KG1 (cell line): ENCODE measurements at places on chromosomes 7 and 10.

- no peak for DNase-seq
Observed at GRCh38 chr7:135843214-135843613, 94.6 kb upstream of the FAM180A start.

DNA sequence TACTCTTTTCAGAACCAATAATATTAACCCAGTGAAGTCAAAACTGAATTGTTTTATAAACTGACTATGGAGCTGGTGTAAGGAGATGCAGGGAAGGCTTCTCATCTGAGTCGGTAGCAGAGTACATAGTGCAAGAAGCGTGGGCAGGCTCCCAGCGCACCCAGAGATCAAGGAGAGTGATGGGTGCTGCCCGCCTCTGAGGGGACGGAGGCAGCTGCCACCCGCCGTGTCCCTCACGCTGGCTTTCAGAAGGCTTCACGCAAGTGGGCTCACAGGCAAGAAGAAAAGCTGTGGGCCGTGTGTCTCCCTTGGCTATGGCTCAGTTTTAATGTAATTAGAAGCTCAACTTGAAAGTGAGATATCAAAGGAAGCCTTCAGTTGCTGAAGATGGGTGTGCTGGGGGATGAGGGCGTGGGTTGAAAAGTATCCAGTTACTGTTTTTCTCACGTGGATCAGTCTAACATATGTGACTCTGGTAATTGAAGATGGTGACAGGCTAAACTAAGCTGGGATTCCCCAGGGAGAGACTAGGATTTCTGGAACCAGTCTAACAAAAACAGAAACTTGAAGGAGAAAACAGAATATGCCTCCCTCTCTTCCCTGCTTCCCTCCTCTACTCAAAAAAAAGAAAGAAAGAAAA is 159.9 kb downstream of the MGMT start:
- DNase-seq, result no peak

DNA sequence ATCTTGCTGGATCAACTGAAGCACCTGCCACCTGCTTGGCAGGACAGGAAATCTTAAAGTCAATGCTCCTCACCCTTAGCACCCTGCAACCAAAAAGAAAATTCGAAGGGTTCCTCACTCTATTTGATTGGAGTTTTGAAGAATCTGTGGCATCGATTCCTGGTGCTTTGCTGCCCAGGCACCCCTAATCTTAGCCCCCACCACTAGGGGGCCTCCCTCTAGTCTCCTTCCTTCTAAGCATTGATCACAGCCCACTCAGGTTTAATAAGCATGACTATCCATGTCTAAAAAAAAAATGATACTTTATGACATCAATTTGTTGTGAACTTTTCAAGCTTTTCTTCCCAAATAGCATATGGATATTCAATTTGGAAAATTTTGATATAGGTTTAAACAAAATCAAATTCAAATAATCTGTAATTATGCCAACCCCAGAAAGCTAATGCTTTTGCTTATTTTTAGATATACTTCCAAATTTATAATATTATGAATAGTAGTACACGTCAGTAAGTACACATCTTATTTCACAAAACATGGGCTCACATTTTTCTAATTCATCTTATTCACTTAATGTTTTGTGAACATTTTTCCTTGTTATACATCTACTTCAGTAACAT is 45.3 kb downstream of the NRG3 start:
- no peak for DNase-seq

GRCh38 chr7:28349637-28350036 is 62.7 kb upstream of the CREB5 start:
- DNase-seq, result no peak

DNA sequence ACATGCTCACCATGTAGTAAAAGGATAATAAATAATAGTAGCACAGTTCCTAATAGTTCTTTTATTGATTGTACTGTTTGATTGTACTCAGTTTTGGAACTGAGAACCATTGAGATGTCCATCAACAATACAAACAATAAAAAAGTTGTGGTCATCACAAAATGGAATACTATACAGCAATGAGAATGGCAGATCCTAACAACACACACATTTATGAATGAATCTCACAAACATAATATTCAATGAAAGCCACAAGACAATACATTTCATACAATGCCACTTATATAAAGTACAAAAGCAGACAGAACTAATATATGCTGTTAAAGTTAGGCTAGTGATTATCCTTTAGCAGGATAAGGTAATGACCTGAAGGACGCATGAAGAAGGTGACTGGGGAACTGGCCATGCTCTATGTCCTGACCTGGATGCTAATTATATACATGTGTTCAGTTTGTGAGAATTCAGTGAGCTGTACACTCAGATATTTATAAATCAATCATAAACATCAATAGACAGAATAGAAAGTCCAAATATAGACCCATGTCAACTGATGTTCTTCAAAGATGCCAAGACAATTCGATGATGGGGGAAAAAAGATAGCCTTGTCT is 70.0 kb downstream of the SMURF1 start:
- no peak for DNase-seq

- no peak for DNase-seq
Observed at GRCh38 chr10:124732931-124733570, 11.1 kb downstream of the FAM53B start.

DNA sequence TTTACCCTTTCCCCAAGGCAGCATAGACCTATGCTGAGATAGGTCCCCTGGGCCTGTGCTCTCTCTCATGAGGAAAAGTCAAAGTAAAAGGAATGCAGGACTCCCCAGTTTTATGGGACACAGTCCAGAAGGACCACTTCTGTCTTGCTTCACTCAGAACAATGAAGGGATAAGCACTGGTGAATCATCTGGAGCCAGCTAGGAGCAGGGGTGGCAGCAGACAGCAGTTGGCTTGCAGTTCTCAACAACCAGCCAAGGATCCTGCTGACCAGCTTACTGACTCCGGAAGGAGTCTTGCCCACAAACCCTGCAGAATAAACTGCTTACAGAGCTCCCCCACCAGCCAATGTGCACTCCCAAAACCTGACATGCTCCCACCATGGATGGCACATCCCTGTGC is 152.1 kb upstream of the GHITM start:
- DNase-seq, result no peak

GRCh38 chr7:24401628-24402593 is 117.9 kb downstream of the NPY start:
- DNase-seq, result no peak

DNA sequence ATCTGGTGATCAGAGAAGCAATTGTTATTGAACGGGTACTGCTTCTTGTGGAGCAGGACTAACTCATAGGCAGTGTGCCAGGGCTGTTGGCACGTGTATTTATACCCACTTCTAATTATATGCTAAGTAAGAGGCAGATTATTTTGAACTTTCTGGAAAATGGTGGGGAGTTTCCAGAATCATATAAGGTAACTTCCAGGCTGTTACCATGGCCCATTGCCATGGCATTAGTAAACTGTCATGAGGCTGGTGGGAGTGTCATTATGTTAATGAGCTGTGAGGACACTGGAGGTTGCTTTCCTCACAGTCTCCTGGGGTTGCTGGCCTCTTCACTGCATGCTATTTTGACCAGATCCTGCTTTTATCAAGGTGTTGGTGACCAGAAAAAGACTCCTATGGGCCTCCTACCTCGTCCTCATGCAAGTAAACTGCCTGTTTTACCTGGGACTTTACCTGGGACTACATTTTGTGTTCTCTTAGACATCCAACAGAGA is 122.6 kb downstream of the KCND2 start:
- no peak for DNase-seq

GRCh38 chr7:4235596-4235995 is 446.5 kb upstream of the FOXK1 start:
- no peak for DNase-seq

DNA sequence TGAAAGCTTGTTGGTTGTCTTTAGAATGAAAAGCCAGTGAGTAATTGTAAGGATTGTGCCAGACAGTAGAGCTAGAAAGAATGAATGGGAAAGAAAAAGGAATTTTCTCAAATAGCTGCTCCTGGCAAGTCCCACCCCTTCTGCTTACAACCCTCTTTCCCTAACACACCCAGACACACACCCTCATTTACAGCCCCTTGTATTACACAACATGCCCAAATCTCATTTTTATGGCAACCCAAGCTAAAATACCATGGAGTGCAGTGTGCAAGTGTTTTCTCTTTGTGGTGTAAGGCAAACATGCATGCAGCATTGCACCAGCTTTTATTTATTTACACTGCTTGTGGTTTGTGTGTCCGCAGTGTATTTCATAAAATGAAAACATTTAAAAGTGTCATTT is 1.5 kb downstream of the PRKAR2B start:
- DNase-seq, result no peak

DNA sequence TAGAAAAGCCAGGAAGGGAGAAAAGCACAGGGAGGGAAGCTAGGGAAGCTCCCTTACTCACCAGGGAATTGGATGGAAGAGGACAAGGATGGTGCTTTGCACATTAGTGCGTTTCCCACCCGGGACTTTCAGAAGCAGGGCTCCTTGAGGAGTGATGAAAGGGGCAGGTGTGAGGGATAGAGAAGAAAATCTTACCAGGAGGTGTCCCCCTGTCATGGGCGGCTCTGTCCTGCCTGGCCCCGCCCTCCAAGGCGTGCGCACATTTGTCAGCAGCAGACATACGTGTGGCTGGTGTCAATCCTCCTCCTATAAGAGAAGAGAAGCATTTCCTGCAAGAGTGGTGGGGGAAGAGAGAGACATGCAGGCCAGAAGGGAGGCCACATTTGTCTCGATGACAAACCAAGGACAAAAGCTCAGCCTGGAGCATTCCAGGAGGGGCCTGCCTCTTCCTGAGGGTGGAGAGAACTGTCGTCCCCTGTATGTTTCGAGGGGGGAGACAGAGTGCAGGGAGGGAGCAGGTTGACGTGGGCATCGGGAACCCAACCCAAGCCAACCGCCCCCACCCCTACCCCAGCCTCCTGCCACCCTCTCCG is 47.4 kb upstream of the COMTD1 start:
- DNase-seq, result no peak

DNA sequence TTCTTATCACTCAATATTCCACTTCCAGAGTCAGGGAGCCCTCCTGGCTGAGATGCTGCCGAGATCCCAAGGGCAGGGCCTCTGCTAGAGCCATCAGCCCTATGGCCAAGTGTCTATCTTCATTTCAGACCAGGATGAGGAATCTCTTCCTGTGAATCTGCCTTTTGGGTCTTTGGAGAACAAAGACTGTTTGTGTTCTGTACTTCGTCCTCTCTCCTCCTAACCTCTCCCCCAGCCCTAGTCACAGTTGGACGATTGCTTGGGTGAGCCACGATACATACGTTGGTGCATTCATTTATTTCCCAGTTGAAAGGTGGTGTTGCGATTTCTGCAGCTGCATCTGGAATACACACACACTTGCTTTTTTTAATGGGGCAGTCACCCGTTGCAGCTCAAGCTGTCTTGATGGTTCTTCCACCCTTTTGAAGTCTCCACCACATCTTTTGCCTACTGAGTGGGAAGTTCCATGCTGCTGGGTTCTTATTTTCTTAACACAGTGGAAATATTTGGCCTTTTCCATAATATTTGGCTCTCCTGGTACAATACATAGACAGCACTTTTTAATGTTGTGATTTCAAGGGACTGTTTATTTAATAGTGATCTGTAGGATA is 26.7 kb downstream of the SH3PXD2A start:
- no peak for DNase-seq

GRCh38 chr10:114552050-114552449 is 106.0 kb downstream of the ABLIM1 start:
- DNase-seq, result no peak

- DNase-seq, result no peak
Observed at GRCh38 chr7:22351329-22351692, 5.6 kb downstream of the RAPGEF5 start.

DNA sequence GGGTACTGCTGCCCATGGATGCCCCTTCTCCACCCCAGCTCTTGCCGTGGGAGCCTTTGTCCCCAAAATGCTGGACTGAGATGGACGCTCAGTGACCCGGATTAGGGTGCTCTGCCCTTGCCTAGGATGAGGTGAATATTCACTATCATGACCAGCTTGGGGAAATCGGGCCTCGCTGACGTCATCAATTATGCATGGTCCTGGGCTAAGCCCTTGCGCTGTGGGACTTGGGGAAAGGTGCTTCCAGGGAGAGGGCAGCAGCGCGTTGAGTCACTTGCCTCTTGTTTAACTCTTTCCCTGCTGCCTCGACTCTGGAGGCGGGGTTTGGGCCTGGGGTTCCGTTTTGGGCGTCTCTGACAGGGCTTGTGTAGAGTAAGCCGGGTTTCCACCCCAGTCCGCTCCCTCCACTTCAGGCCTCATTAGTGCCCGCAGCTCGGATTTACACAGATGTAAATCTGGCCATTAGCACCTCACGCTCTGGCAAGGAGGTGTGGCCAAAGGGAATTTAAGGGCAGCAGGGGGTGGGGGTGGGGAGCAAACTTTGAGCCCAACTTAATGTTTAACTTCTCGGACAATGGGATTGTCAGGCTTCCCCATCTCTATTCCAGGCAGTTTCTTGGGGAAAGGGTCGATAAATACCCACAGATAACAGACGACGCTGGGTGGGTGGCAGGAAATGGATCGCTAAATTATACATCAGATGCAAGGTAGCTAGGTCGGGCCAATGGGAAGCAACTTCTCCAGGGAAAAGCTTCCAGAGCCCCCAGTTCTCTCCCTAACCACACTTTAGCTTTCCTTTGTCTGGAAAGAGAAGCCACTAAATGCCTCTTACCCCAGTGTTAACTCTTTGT is 51.3 kb upstream of the TCF7L2 start:
- DNase-seq, result no peak

GRCh38 chr7:35012160-35012559 is 25.1 kb downstream of the DPY19L1 start:
- DNase-seq, result no peak

DNA sequence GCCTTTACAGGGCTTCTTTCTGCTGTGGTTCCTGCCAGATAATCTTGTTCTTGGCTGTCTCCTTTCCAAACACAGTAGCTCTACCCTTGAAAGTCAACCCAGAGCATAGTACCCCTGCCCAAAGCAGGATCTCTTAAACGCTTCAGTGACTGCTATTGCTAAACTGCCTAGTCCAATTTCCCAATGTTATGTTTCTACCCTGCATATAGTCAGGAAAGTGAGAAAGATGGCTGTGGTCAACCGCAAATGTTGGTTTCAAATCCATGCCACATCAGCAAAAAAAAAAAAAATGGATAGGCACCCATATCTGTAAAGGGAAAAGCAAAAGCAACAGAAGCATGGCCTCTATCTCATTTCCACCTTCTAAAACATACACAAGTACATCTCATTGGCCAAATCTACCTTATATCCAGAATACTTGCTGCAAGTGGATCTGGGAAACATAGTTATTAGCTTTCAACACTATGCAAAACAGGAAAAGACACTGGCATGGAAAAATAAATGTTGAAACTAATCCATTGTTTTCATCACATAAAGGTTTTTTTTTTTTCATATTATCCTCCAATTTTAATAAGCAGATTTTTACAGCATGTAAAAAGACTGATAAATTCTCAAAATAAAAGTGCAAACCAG is 59.8 kb downstream of the DNAJC1 start:
- no peak for DNase-seq

GRCh38 chr10:117112220-117112619 is 25.9 kb downstream of the VAX1 start:
- DNase-seq, result no peak
